ENCODE measurements at places on chromosomes 16 and 17.

GRCh38 chr16:22007509-22008214, at the start of gene MOSMO:
Gene MOSMO, plus strand, starts transcription at chr16:22008111. Its CDS starts 191 bp downstream, at chr16:22008302.
- DNase-seq, result peak; percentile 56

DNA sequence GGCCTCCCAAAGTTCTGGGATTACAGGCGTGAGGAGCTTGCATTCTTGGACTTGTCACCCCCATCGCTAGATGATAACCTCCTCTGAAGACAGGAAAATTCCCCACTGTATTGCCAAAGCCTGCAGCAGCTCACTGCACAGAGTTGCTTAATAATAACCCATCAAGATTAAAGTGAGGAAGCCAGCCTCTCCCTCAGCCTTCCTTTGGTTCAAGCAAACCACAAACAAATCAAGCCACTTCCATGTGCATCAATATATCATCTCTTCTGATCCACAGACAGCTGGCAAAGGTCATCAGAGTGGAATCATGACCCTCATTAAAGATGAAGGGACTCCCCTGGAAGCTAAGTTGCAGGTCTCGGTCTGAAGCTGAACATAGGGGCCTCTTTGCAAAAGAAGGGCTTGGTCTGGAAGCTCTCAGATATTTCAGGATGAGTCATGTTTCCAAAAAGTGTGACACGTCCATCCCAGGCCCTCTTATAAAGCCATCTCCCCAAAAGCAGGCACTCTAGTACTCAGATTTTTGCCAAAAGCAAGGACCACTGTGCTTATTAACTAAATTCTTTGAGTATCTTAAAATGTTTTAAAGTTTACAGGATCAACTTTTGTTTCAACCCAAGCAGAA, 4.8 kb downstream of the EMP2 start:
- no peak for DNase-seq

- DNase-seq, result no peak
These were observed 134.1 kb downstream of the CA10 start for GRCh38 chr17:52024300-52024870.

GRCh38 chr17:1649844-1650501, at the start of gene RILP:
Gene RILP, minus strand, starts transcription at chr17:1649866. Its CDS starts 62 bp downstream, at chr17:1649804.
- DNase-seq, result peak; percentile 48

DNA sequence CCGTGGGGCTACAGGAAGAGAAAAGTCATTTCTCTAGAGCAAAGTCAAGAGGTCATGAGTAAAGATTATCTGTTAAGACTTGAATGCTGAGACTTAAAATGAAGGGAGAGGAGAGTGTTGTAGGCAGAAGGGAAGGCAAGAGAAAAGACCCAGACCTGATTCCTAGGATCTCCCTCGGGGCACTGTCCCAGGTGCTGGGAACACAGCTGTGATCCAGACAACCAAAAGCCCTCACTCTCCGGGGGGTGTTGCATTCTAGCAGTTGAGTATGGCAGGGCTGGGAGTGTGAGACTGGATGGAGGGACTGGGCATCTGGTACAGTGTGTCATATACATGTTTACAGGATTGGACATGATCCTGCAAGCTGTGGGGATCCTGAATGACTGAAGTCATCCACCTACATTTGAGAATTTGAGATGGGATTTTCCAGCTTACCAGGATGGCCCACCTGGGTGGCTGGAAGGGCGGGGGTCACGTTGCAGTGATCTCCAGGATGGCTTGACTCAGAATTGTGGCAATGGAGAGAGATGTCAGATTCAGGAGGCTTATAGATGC, 29.1 kb downstream of the ARSG start:
- DNase-seq, result no peak

GRCh38 chr17:65704731-65705130, 143.3 kb upstream of the AXIN2 start:
- no peak for DNase-seq

GRCh38 chr17:82106688-82107305, 8.8 kb upstream of the FASN start:
- DNase-seq, result no peak

GRCh38 chr16:53666786-53667415, 36.8 kb downstream of the RPGRIP1L start:
- no peak for DNase-seq

GRCh38 chr17:11499881-11500280, 98.4 kb upstream of the DNAH9 start:
- no peak for DNase-seq

GRCh38 chr17:48488548-48489106, 42.2 kb downstream of the HOXB1 start:
- DNase-seq, result no peak

- peak; percentile 55 for DNase-seq
These were observed 1.8 kb upstream of the UBTF start for GRCh38 chr17:44221084-44221861.

GRCh38 chr16:66014221-66014620, 352.3 kb upstream of the CDH5 start:
- no peak for DNase-seq

- no peak for DNase-seq
These were observed 57.4 kb downstream of the LITAF start for GRCh38 chr16:11529285-11529684.

GRCh38 chr17:34728771-34729310, 149.5 kb downstream of the TMEM132E start:
- no peak for DNase-seq

DNA sequence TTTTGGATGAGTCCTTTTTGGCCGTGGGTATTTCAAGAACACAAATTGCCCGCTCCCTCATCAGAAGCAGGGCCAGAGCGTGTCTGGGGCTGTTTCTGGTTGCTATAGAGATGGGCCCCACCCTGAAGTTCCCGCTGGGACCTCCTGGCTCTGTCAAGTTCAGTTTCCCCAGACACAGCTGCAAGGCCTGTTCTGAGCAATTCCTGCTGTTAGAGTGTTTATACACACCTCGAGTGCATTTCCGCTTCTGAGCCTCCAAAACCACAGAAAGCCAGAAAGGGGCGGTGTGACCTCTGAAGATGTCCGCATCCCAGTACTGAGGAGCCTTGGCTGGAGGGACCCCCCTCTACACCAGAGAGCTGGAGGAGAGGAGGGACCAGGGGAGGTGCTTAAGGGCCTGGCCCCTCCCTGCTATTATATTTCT, 9.3 kb upstream of the WBP2 start:
- peak; percentile 56 for DNase-seq

- DNase-seq, result no peak
These were observed 161.2 kb downstream of the UTP18 start for GRCh38 chr17:51421525-51421924.

GRCh38 chr17:82390015-82390859, 18.7 kb downstream of the UTS2R start:
- DNase-seq, result no peak

DNA sequence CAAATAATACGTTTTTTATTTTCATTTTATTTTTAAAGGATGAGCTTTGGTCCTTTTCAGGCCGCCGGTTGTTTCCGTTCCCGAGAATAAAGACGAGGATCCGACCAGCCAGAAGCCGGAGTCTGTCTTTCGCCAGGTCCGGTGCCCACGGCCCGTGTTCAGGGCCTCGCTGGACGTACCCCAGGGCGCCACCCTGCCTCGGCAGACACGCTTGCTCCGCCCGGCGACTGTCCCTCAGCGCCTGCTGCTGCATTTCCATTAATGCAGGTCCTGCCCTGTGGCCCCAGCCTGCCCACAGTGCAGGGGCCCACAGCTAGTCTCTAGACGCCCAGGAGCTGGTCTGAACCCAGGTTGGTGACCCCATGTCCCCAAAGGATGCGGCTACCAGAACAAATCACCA, 15.6 kb downstream of the METRNL start:
- DNase-seq, result no peak

GRCh38 chr16:12675852-12676251, 127.8 kb downstream of the CPPED1 start:
- DNase-seq, result no peak

- no peak for DNase-seq
These were observed 21.6 kb upstream of the PHOSPHO1 start for GRCh38 chr17:49252148-49252695.

DNA sequence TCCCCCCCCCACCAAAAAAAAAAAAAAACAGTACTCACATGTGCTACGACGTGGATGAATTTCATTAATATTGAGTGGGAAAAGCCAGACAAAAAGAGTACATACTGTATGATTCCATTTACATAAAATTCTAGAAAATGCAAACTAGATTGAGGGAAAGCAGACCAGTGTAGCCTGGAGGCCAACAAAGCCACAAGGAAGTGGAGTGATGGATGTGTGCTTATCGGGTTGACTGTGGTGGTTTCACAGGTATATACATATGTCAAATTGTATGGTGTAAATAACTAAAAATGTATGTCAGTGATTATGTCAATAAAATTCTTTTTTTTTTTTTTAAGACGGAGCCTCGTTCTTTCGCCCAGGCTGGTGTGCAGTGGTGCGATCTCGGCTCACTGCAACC, 1.9 kb upstream of the PLD6 start:
- no peak for DNase-seq

- no peak for DNase-seq
These were observed 106.2 kb downstream of the BRIP1 start for GRCh38 chr17:61757168-61757567.

GRCh38 chr17:58289869-58290268, 9.1 kb upstream of the MPO start:
- DNase-seq, result no peak

DNA sequence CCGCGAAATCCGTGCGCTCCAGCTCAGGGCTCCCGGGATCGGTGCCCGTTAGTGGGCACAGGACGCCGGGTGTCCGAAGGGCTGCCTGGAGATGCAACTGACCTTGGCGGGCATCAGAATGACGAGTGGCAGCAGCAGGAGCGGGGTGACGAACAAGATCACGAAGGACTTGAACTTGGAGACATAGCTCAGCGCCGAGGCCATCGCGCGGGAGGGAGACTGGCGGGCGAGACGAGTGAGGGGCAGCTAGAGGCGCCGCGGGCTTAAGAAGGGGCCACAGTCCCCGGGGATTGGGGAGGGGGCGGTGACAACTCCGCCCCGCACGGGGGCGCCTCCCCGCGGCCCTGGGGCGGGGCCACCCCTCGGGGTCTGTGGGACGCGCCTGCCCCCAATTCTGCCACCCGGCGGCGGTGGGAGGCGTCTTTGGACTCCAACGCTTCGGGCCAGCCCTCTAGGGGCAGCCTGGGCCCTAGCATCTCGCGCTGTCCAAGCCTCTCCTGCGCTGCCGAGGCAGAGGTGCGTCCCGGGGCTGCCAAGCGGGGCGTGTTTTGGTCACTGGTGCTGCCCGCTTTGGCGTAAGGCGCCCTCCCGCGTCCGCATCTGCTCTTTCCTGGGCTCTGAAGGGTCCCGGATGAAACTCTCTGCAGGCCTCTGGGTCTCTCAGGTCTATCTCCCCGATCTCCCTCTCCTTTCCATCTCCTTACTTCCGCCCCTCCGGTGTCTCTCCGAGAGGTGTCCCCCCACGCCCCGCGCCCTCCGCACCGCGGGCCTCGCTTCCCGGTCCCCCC, at the start of gene SLC13A5:
Gene SLC13A5 (minus strand): TSS at position 240 of the 788 bp plus-strand sequence. CDS start 36 bp downstream, at position 204.
- DNase-seq, result no peak

DNA sequence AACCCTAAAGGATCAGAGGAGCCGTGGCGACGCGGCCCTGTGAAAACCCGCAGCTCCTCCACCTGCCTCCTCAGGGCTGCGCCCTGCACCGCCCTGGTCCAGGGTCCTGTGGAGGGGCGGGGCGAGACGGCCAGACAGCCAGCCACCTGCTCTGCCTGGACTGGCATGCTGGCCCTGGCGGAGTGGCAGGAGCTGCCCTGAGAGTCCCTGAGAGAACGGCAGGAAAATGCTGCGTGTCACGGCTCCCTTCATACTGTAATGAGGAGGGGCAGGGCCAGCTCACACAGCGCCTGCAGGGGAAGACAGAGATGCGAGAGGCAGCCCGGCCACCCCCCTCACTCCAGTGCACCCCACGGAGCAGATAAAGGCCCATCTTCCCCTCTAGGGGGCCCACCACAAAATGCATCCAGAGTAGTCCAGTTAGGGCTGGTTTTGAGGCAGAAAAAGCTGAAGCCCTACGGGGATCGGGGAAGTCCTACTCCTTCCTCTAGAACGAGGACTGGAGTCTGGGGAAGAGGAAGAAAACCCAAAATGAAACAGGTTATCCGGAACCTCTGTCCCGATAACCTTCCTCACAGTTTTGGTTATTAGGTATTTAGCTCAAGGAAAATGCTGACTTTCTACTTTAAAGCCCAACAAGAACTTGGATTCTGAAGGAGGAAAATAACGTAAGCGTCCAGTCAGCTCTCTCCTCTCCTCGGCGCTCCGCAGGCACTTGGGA, 97.6 kb upstream of the DNAH17 start:
- DNase-seq, result no peak

DNA sequence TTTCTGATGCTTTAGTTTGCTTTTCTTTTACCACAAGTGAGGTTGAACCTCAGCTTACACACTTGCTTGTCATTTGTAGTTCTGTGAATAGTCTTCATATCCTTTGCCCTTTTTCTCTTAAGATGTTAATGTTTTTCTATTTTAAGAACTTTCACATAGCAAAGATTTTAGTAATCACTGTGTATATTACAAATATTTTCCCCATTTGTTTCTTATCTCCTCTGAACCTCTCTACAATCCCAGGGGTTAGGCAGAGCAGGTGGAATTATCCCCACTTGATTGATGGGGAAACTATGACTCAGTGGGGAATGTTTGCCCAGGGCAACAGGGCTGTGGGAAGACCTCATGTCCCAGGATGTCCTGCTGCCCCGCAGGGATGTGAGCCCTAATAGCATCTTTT, 11.7 kb upstream of the MYH3 start:
- no peak for DNase-seq

- no peak for DNase-seq
These were observed 32.6 kb downstream of the NUBP1 start for GRCh38 chr16:10776280-10776679.

GRCh38 chr17:46738544-46738943, 79.9 kb downstream of the WNT3 start:
- no peak for DNase-seq

DNA sequence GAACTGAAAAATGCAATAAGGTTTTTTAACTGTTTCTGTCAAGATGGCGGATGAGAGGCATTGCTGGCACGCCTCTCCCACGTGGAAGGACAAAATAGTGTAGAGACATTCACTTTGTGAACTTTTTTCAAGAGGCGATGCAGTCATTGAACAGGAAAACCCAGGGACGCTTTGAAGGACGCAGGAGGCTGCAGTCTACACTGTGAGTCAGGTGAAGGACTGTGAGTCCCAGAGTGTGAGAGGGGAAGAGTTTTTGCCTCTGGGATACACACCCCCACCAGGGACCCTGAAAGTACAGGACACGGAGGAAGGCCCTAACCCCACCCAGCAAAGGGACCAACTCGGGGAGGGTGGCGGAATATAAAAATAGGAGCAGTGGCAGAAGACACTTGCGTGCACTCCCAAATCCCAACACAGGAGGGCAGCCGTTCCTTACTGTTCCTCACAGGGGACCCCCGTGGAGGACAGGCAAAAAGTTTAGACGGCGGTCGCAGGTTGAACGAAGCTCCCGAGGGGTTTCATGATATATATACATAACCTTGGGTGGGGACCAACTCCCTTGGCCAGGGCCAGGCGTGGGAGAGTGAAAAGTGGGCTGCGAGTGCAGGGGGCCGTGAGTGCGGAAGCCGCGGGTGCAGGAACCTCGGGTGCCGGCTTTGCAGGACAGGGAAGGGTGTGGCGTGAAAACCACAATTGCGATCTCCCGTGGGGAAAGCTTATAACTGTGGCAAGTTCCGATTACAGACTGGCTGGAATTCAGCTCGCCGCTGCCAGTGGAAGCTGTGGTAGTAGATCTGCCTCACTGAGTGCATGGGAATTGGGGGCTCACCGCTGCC, 82.0 kb upstream of the ALOX12 start:
- peak; percentile 44 for DNase-seq

GRCh38 chr17:44121997-44122815, 1.2 kb downstream of the HDAC5 start:
- no peak for DNase-seq

GRCh38 chr16:63702981-63703590, 1418.8 kb downstream of the CDH11 start:
- no peak for DNase-seq

All from tibial nerve (tissue), 4 donors.